ENCODE measurements at places on chromosomes 2 and 18.

DNA sequence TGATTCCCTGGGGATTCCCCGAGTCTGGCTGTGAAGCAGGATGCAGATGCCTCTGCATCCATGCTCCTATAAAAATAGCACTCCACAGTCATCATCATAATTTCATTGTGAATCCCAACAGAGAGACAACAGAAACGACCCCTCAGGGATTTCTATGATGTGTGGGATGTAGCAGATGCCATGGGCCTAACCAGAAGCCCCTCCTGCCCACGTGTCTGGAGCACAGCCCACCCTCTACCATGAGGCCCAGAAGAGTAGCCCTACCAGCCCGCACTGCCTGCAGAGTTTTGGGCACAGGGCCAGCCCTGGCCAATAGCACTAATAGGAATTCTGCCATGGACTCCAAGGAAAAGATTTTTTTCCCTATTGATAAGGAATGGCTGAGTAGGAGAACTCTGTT, 66.6 kb downstream of the GYPC start:
- DNase-seq: no peak

DNA sequence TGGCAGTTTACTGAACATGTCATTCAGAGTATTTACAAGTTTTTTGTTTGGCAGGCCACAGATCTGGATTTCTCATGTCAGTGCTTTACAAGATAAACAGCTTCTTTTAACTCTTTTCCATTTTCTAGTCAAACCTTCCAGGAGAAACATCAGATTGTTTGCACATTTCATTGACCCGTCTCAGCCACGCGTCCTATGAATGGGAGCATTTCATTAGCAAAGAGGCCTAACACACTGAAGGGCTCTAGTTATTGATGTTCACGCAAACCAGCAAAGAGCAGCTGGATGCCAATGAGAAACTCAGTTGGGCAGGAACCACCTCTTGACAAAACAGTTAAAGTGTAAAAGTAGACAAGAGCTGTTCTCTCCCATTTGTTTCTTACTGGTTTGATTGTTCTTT, 29.2 kb upstream of the MFF start:
- DNase-seq: no peak

DNA sequence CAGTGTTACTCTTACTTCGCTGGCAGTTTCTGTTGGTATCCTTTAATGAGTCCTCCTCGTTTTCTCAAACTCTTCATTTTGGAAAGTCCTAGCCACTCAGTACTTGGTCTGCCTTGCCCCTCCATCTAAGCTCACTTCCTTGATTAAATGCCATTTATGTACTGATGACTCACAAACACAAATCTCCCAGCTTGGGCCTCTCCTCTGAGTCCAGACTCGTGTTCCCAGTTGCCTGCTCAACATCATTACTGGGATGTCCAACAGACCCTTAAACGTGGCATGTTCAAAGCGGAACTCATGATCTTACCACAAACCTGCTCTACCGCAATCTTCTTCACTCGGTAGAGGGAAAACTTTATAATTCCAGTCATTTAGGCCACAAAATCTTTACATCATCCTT, 13.8 kb upstream of the CCDC68 start:
- DNase-seq: no peak

GRCh38 chr2:24855726-24856125, 62.5 kb downstream of the CENPO start:
- no peak for DNase-seq

GRCh38 chr2:102226612-102227391, 40.0 kb downstream of the IL1RL2 start:
- no peak for DNase-seq

DNA sequence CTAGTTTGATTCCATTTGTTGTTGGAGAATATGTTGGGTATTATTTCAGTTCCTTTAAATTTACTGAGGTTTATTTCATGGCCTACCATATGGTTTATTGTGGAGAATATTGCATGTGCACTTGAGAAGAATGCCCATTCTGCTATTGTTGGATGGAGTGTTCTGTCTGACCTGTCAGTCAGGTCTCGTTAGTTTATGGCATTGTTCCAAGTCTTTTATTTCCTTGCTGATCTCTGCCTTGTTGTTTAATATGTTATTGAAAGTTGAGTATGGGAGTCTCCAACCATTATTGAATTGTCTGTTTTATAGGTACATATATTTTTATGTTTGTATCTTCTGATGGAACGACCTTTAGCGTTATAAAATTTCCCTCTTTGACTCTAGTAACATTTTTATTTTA, 86.3 kb downstream of the PTPN4 start:
- DNase-seq: no peak

- DNase-seq: no peak
Measured at GRCh38 chr18:63980027-63980426, 10.1 kb downstream of the SERPINB8 start.

- no peak for DNase-seq
Measured at GRCh38 chr2:88116669-88117432, 11.0 kb downstream of the FABP1 start.

- DNase-seq: no peak
Measured at GRCh38 chr2:196279541-196279940, 108.2 kb upstream of the STK17B start.

DNA sequence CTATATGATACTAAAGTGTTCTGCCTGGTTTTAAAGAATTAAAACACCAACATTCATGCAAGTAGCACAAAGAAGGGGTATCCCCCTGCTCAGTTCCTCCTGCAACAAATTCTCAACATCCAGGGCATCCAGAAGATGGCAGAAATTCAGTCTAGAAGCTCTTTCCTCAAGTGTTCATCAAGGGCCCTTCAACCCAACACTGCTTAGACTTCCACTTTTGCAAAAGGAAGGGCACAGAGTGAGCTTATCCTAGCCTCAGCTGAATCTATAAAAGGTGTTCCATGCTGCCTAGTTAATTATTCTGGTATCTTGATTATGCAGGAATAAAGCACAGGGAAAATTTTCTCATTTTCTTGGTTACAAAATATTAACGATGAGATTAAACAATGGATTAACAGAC, 275.8 kb upstream of the CRIM1 start:
- DNase-seq: no peak

GRCh38 chr18:22961156-22961555, 28.0 kb downstream of the RBBP8 start:
- DNase-seq: no peak

GRCh38 chr2:35978218-35978617, 377.4 kb upstream of the CRIM1 start:
- no peak for DNase-seq

Measured in activated T-helper 1 cell treated with Interleukin-2 at 50 U/mL for 16 hours (primary cell).